ENCODE measurements at places on chromosomes 3 and 15.

- no peak for DNase-seq
Measured at GRCh38 chr3:183022936-183023516, 42.7 kb upstream of the DCUN1D1 start.

GRCh38 chr3:193769437-193769836 lies 176.4 kb downstream of the OPA1 start:
- DNase-seq = no peak

GRCh38 chr3:140941434-140942220 lies at the start of gene SLC25A36:
SLC25A36 (plus strand) TSS chr3:140941836; CDS start chr3:140942055, 219 bp downstream.
- peak; percentile 100 for DNase-seq

- DNase-seq = peak; percentile 17
Measured at GRCh38 chr3:47685037-47685436, 96.7 kb downstream of the SMARCC1 start.

GRCh38 chr3:52781741-52782140 lies 4.3 kb downstream of the ITIH1 start:
- no peak for DNase-seq

- DNase-seq = no peak
Measured at GRCh38 chr3:35745351-35745750, 106.0 kb downstream of the ARPP21 start.

DNA sequence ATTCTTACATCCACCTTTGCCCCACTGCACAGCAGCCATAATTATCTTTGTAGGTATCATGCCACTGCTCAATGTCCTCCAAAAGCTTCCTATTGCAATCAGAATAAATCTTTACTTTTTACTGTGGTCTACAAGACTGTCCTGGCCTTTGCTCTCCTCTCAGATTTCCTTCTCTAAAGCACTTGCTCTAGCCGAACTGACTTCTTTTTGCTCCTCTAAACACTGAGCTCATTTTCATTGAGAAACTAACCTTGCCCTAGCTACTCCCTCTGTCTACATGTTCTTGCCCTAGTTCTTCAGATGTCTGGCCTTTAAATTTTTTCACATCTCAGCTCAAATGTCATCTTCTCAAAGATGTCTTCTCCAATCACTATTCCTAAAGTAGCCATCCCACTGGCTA lies 342.8 kb downstream of the TBC1D5 start:
- DNase-seq = no peak

DNA sequence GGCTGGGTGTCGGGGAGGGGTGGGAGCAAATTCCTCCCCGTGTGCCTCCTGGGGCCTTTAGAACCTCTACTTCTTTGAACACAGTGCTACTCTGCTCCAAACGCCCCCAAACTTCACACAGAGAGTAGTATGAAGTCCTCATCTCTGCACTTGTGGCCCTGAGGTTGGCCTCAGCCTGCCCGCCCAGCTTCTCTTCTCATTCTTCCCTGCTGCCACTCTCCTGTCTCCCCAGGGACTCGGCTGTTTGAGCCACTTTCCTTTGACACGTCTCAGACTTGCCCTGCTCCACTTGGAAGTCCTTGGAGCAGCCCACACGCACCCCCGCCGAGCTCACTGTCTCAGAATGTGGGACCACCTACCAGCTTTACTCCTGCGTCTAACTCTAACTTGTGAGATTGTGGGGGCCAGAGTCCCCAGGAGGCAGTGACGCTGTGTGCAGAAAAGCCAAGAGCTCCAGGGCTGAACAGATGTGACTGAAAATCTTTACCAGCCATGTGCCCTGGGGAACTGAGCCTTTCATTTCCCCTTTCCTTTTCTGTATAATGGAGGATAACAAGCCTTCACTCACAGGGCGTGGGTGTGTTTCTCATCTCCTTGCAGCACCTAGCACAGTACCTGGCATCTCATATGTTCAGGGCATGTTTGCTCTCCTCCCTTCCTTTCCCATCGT lies 233.6 kb upstream of the CTDSPL start:
- no peak for DNase-seq

- no peak for DNase-seq
Measured at GRCh38 chr15:94666553-94666952, 435.2 kb downstream of the MCTP2 start.

GRCh38 chr3:160447544-160447943 lies 2.0 kb downstream of the TRIM59 start:
- DNase-seq = peak; percentile 23

DNA sequence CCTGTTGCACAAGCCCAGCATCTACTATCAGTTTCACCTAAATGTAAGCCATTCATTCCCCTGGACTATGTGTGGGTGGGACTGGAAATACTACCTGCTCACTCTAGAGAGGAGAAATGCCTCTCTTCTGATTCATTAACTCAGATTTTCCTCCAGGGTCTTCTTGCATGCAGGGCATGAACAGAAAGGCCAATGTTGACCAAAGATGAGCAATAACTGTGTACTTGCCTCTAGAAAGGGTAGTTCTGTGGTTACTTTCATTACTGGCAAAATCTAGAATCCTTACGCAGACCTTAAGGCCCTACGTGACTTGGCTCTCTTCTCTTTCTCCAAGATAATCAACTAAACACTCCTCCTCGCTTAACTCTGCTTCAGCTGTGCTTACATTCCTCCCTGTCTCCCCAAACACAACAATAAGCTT lies 81.4 kb upstream of the PSMD6 start:
- peak; percentile 65 for DNase-seq

GRCh38 chr3:25150199-25150598 lies 277.9 kb upstream of the RARB start:
- no peak for DNase-seq

GRCh38 chr3:47007482-47008233 lies 28.2 kb downstream of the NBEAL2 start:
- no peak for DNase-seq

DNA sequence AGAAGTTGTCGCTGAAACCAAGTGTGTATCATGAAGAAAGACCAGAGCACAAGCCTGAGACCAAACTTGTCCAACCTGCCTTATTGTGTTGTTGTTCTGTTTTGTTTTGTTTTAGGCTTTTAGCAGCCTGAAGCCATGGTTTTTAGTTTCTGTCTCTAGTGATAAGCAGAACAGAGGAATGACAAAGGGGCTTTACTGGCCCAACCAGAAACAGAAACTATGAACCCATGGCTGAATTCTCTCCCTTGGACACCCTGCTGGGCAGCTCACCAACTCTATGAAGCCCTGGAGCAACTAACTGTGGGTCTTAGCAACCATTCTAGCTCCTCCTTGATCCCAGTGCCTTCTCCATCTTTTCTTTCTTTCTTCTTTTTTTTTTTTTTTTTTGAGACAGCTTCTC lies 30.3 kb downstream of the HCLS1 start:
- DNase-seq = no peak

DNA sequence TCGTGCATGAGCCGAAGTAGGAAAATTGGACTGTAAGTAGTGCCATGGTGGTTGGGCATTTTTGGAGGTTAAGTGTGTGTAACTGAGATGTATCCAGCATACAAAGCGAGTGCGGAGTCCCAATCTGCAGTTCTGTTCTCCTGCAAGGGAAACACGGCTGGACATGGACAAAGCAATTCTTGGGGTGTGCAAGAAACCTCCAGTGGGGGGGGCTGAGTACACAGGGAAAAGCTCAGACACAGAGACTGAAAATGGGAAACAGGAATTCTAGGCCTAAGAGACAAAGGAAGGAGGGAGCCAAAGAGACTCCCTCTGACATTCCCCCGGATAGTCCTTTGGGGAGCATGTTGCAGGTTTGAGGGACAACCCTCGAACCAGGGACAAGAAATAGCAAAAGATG lies 83.2 kb upstream of the PLSCR4 start:
- DNase-seq = peak; percentile 54

DNA sequence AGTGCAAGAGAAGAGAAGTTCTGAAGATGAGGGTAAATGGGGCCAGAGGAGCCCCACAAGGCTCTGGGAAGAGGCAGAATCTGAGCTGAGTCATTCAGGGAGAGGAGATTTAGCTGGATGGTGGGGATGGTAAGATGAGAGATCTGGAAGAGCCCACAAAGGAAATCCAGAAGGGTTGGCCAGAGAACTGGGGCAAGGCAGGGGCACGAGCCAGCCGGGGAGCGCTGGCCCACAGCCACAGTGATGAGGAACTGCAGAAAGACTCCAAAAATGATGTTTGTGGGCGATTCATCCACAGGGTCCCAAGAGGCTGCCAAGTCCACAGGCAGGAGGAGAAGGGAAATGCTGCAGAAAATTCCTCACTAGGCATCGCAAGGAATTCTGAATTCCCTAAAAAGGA lies 75.9 kb upstream of the ATP2B2 start:
- DNase-seq = peak; percentile 37

DNA sequence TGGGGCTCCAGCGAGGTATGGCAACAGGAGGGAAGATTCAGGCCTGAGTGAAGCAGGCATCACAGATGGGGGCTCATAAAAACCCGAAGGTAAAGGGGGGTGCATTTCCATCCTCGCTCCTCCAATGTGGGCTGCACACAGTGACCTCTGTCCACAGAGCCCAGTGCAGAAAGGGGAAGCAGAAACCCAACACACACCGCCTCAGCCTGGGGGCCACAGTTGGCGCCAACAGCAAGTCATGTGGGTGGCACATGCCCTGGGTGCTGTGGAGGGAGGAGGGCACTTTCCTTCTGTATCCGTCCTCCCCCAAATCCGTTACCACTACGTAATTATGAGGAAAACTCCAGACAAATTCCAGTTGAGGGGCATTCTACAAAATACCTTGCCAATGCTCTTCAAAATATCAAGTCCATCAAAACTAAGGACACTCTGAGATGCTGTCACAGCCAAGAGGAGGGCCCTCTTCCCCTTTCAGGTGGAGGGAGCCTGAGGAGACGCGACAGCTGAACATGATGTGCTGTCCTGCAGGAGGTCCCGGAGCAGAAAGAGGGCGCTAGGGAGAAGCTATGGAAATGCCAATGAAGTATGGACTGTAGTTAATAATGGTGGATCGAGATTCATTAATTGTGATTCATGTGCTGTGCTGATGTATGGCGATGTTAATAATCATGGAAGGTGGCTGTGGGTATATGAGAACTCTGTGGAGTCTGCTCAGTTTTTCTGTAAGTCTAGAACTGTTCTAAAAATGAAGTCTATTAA lies 16.4 kb downstream of the APBA2 start:
- DNase-seq = no peak

- no peak for DNase-seq
Measured at GRCh38 chr3:78977073-78977472, 790.7 kb downstream of the ROBO1 start.

DNA sequence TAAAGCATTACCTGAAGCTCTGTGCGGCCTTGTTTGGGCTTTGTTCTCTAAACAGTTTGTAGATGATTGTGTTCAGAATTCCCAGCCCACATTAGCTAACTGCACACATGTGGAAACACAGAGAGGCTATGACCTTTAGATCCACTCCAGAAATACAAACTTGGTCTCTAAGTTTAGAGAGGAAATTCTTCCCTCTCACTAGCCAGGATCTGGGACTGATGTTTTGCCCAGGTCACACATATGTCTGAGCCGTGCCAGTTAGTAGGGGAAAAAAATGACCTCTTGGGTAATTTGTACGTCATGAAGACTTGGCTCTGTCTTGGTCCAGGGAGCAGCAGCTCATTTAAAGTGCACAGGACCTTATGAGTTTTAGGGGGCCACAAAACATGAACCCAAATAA lies 223.1 kb downstream of the RBMS3 start:
- DNase-seq = no peak

DNA sequence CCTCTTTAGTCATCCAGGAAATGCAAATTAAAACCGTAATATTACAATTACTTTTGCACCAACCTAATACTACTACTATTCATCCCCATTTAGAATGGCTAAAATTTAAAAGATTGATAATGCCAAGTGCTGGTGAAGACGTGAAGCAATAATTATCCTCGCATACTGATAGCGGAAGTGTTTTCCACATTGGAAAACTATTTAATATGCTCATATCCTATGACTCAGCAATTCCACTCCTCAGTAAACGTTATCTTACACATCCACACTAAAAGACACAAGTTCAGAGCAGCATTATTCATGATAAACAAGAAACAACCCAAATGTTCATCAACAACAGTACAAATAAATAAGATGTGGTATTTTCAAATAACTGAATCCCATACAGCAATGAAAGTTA lies 70.6 kb downstream of the VPS13C start:
- DNase-seq = no peak

- peak; percentile 73 for DNase-seq
Measured at GRCh38 chr3:157418104-157418503, 18.5 kb upstream of the PTX3 start.

DNA sequence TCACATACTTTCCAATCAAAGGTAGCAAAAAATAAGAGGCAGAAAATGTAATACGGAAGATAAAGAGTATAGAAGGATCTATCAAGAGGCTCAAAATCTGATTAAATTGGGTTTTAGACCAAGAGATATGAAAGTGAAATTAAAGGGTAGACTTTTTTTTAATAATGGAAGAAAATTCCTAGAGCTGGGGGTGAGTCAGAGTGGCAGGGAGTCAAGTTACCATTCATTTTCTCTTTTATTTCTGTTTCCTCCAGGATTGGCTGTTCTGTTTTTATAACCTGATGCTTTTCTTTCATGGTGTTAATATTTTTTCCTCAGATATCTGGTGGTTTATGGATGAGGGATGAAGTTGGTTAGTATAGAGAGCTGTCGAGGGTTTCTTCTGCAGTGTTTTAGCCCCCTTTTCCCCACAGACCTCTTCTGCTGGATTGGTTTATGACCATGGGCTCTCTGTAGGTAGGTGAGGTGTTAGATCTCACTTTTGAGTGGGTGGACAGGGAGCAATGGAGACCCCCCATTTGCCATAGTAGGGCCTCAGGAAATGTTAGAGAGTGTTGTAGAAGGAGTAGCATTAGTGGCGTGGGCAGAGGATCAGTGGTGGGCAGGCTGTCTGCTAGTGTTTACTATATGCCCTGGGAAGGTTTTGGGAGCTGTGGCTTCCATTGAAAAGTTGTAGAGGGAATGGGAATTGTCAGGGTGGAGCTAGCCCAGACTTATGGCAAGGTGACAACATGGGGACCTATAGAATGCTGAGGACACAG lies 201.6 kb upstream of the GOLGA6L4 start:
- peak; percentile 7 for DNase-seq

DNA sequence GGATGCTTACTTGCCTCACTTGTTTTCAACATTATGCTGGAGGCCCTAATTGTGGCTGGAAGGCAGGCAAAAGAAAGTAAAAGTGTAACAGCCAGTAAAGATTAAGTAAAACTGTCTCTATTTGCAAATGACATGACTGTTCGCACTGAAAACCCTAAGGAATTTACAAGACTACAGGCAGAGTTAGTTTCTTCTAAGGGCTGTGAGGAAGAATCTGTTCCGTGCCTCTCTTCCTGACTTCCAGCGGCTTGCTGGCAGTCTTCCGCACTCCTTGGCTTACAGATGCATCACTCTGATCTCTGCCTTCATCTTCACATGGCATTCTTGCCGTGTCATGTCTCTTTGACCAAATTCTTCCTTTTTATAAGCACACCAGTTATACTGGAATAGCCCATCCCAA lies 86.1 kb downstream of the DLG1 start:
- DNase-seq = no peak

DNA sequence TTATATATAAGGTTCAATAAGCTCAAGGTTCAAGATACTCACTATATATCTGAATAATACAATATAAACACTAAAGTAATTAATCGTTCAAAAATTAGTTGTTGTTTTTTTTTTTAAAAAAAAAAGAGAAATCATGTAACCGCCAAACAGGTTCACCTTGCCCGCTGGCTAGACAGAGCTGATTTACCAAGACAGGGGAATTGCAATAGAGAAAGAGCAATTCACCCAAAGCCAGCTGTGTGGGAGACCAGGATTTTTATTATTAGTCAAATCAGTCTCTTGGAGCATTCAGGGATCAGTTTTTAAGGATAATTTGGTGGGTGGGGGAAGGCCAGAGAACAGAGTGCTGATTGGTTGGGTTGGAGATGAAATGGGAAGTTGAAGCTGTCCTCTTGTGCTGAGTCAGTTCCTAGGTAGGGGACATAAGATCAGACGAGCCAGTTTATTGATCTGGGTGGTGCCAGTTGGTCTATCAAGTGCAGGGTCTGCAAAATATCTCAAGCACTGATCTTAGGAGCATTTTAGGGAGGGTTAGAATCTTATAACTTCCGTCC lies 7.9 kb downstream of the HIGD1A start:
- no peak for DNase-seq
